ENCODE measurements at places on chromosomes 6 and 20.

GRCh38 chr6:37088897-37089296, 81.1 kb upstream of the PIM1 start:
- no peak for DNase-seq

DNA sequence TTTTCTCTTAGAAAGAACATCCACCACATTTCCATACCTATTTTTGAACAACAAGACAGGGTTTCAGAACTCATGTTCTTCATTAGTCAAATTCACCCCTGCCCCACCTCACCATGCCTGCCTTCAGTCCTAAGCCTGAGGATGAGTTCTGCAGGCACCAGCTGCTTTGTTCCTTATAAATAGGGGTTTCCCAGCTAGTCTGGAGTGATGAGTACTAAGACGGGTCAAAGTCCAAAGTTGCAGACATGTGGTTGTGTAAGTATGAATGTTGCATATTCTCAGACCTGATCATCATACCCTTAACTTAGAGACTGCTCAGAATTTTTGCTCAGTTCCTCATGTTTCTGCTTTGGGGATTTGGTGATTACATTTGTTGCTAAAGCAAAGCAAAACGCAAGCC, 257.7 kb upstream of the CDYL start:
- DNase-seq = no peak

DNA sequence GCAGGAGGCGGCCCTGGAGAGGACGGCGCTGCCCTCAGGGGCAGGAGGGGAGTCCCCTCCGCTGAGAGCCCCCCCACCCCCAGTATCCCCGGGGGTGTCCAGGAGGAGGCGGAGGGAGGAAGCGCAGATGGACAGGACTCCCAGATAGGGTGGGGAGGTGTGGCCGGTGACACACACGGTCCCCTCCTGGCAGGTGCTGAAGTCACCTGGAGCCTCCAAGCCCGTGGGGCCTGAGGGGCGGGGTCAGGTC, 1.4 kb downstream of the STMN3 start:
- no peak for DNase-seq

GRCh38 chr6:87103977-87104601, 9.2 kb upstream of the CGA start:
- DNase-seq = no peak

GRCh38 chr6:111850295-111850937, 22.8 kb downstream of the FYN start:
- DNase-seq = peak; percentile 32

- no peak for DNase-seq
Observed at GRCh38 chr6:163543321-163543720, 128.8 kb downstream of the QKI start.

GRCh38 chr6:25068866-25069265, 133.1 kb upstream of the RIPOR2 start:
- DNase-seq = no peak

GRCh38 chr20:1087311-1087905, 31.0 kb upstream of the PSMF1 start:
- DNase-seq = no peak

DNA sequence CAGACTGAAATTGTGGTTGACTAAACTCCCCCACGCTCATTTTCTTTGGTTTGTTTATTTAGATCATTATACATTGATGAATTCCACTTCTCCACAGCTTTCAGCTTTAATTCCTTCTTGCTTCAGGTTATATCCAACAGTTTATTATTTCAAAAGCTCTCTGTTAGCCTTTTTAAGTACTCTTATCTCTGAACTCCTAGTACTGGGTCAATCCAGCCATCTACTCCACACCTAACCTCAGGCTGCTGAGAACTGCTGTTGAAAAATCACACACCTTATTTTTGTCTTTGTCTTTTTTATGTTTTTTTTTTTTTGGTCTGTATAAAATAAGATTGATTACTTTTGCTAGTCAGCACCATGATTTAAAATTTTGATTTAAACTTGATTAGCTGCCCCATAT, 32.9 kb downstream of the FLRT3 start:
- DNase-seq = no peak

DNA sequence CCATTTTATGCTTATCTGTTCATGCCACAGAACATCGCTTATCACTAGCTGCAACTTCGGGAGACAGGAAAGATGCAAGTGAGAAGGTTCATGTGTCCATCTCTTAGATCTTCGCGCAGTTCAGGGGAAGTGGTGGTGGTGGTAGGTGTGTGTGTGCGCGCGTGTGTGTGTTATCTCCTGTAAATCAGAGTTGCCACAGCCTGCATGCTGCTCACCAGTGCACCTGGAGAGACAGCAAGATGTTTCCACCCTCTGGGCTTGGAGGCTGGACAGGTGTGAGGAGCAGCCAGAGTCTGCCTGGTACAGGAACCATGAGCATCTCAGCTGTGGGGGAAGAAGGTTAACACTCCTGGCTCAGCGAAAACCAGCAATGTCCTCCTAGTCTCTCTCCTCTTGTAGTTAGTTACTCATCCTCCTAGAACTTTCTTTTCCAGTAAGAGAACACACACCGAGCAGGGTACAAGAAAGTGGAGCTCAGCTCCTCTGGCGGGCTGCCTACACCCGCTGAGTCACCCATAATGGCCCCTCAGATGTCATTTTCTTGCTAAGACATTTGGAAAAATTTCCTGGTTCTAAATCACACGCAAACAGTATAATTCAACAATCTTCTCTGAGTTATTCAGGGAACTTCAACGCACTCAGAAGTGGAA, 5.1 kb upstream of the TUBB1 start:
- no peak for DNase-seq

DNA sequence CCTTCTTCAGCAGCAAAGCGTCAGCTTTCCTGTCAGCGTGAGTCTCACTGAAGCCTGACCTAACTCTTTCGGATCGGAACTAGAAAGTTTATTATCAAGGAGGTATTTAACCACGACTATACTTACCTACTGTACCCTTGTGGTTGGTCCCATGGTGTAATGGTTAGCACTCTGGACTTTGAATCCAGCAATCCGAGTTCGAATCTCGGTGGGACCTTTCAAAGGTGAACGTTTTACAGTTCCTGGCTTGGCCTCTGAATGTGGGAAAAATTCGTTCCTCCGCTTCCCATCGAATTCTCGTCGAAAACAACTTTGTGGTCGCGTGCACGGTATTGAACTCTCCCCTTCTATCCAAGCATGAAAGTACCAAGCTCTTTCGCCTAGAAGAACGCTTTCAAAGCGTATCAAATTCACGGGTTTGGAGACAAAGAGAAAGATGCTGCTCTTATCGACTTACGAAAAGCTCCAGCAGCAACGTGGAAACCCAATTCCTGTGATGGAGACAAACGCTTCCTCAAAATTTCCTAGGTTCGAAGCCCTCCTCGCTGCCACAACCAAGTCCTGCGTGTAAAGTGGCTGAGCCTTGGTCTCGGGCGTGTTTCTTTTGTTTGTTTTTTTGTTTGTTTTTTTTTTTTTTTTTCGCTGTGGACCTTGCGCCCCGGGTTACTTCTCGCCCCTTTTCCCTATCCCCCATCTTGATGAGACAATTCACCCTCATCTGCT, 63.7 kb downstream of the GPX5 start:
- DNase-seq = peak; percentile 8

DNA sequence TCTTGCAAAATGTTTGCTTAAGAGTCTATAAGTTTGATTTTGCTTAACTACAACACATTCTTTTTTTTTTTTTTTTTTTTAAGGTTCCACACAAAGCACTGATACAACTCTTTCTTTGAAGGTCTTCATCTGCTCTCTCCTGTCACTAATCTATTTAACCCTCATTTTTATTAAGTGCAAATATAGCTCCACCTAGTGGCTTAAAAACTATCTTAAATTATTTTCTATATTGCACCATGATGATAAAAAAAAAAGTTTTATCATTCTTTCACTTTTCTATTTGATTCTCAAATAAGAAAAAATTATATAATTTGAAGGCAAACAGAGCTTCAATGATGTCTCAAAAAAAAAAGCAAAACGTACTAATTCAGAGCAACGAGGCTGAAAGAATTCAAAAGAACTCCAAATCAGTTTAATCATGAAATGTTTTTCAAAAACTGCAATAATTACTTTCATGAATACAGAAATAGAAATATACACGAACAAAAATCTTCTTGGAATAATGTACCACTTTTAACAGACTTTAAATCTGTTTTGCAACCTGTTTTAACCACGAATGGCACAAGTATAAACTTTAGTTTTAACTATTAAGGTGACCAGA, 12.8 kb downstream of the ESF1 start:
- no peak for DNase-seq

DNA sequence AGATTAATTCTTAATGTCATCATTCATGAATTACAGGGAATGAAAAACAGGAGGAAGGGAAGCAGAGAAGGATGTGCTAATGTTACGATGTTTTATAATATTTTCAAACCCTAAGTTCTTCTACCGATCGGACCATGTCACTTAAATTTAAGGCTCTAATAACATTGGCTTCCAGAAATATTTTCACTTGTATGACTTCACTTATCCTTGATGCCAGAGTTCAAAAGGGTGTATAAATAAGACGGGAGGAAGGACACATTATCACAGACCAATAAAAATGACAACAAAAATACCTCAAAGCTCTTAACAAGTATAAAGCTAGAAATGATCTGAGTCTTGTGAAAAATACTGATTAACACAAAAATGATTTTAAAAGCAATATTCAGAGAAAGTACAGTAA, 370.4 kb upstream of the CITED2 start:
- DNase-seq = no peak

GRCh38 chr20:41748051-41748450, 129.9 kb upstream of the CHD6 start:
- no peak for DNase-seq

GRCh38 chr6:53929041-53929820, 134.4 kb downstream of the LRRC1 start:
- no peak for DNase-seq

DNA sequence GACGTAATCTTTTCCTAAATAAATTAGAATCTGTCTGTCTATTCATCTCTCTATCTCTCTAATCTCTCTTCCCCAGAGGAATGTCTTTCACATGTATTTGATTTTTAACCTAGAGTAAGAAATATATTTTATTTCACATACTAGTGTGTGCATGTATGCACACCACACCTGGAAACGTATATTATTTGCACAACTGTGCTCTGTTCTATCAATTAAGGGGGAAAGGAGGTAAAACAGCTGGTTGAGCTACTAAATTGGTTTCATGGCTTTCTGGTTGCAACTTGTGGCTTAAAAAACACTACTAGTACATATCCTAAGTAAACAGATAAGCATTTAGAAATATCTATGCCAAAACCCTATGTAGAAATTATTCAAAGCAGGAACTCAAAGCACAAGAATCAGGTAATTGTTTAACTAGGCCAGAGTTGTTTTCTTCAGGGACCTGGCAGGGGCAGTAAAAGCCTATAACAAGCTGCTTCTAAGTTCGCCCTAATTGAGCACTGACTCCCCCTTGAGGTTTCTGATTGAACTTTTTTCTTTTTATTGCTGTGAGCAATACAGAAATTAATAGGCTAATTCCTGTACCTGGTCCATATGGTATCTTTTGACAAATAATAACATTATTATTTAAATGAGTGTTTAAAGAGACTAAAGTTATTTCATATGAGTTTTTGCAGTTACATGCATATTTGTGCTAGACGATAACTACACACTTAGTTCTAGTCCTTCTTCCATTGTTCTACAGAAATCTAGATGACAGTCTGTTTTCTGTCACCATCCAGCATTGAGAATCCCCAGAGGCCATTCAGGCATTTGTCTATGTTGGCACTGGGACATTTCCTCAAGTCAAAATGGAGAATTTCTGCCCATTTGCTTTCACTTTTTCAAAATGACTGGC, 88.6 kb downstream of the MCHR2 start:
- DNase-seq = no peak

- DNase-seq = no peak
Observed at GRCh38 chr6:16146028-16146427, 17.1 kb downstream of the MYLIP start.

- no peak for DNase-seq
Observed at GRCh38 chr6:68958327-68958726, 323.2 kb downstream of the ADGRB3 start.

- DNase-seq = no peak
Observed at GRCh38 chr6:125571207-125571755, 178.2 kb upstream of the HEY2 start.

DNA sequence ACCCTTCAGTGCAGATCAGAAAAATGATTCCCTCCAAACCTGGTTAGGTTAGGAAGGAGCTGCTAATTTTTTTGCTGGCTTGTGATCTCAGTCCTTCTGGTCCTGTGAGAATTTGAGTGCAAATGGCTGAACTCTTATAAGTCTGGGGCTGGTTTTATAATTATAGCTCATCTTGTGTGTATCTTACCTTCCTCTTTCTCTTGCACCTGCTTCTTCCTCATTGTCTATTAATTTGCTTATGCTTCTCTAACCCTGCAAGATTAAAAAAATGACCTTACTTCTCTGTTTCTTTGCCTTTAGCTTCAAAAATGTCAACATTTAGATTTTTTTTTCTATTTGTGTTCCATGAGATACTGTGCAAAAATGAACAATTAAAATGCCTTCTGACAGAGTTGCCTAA, 576.2 kb downstream of the DHX35 start:
- no peak for DNase-seq

GRCh38 chr6:37741757-37742400, 44.2 kb upstream of the MDGA1 start:
- no peak for DNase-seq

GRCh38 chr6:91304521-91304920, 717.6 kb upstream of the MAP3K7 start:
- DNase-seq = no peak

- DNase-seq = no peak
Observed at GRCh38 chr6:151431337-151431736, 20.6 kb downstream of the RMND1 start.

DNA sequence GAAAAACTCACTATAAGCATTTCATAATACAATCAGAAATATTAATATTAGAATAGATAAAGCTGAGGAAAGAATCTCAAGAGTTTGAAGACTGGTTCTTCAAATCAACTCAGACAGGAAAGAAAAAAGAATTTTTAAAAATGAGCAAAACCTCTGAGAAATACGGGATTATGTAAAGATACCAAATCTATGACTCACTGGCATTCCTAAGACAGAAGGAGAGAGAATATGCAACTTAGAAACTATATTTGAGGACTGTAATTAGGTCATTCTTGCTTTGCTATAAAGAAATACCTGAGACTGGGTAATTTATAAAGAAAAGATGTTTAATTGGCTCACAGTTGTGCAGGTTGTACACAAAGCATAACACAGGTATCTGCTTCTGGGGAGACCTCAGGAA, 665.1 kb downstream of the RNF144B start:
- DNase-seq = no peak

DNA sequence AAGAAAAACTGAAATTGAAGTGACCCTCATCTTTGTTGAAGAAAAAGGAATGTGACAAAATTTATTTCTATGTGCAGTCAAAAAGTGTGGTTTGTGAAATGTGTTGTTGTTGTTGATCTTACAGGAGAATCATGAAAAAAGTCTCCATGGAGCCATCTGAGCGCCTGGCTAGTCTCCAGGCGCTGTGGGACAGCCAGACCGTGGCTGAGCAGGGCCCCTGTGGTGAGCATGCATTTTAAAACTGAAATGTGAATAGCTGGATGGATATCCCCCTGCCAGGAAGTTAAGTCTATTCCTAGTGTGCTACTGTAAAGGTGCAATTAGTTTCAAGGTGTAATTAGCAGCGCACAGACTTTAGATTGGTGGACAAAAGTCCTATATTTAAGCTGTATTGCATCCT, 170.6 kb downstream of the CARMIL1 start:
- DNase-seq = no peak

- no peak for DNase-seq
Observed at GRCh38 chr6:21132856-21133838, 460.4 kb upstream of the SOX4 start.

Measured in amygdala (tissue), 56 donors.